ENCODE measurements at places on chromosomes 11 and 22. TPM values are rescaled to one million over a fixed set of nuclear protein-coding genes. Genes with fewer than 3 reads are reported as not detected.

- DNase-seq, result no peak
Measured at GRCh38 chr22:45878051-45878781, 98.7 kb downstream of the WNT7B start.

GRCh38 chr11:67062526-67063373 lies 6.1 kb downstream of the RHOD start:
- no peak for DNase-seq

GRCh38 chr22:21045585-21046294 lies at the start of gene LRRC74B:
LRRC74B (plus strand) TSS chr22:21045946; CDS start chr22:21045987, 41 bp downstream.
- DNase-seq, result peak; percentile 96

The OR8D4 gene
- not detected for total RNA-seq

DNA sequence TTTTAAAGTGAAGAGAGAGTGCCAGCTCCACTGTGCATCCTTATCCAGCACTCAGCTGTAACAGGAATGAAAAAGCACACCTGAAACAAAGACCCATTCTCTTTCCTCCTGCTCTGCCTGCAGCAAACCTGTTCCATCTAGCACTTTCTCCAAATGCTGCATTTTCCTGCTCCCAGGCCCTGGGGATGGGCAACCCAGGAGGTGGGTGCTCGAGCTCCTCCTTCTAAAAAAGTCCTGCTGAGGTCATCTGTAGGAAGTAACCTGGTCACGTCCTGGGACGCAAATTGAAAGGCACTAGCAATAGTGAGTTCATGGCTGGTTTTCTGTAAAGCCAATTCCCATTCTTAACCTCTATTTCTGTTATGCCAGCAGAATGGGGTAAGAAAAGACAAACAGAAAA lies 173.7 kb downstream of the MAML2 start:
- DNase-seq, result no peak

The OR5P2 gene
- total RNA-seq, result not detected

GRCh38 chr11:130391711-130392110 lies 36.7 kb downstream of the ADAMTS8 start:
- no peak for DNase-seq

The GGTLC3 gene
- total RNA-seq, result not detected

DNA sequence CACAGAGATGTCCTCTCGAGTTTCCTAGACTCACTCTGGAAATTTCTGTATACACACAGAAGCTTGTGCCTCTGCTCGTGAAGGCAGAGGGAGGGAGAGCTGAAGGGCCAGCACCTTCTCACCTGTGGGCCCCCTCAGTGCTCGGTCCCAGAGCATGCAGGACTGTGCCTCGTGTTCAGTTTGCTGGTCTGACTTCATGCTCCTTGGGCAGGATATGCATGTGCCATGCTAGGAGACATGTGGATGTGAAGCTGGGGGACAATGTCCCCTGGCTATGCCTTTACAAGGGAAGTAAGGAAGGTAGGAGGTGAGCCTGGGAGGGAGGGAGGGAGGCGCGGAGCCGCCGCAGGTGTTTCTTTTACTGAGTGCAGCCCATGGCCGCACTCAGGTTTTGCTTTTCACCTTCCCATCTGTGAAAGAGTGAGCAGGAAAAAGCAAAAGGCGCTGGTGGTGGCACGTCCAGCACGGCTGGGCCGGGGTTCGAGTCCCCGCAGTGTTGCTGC lies 22.6 kb downstream of the NEAT1 start:
- peak; percentile 44 for DNase-seq

DNA sequence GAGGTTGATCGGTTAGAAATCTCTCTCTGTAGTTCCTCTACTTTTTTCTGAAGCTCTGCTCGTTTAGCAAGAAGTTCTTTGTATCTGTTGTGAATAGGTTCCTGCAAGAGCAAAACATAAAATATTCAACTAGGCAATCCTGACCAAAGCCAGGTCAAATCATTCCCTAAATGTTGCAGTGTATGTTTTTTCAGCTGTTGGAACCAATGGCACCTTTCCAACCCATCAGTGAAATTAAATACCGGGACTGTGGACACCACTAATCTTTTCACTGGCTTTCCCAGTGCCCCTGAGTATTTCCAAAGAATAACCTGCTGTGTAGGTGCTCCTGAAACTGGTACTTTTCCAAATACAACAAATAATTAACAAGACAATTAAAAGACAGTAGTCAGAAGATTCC lies 45.1 kb downstream of the CEP57 start:
- peak; percentile 89 for DNase-seq

GRCh38 chr11:102268985-102269470 lies 48.3 kb upstream of the BIRC3 start:
- DNase-seq, result no peak

- DNase-seq, result no peak
Measured at GRCh38 chr11:85414175-85414574, 213.0 kb downstream of the DLG2 start.

- DNase-seq, result no peak
Measured at GRCh38 chr11:96778272-96778671, 388.5 kb downstream of the JRKL start.

DNA sequence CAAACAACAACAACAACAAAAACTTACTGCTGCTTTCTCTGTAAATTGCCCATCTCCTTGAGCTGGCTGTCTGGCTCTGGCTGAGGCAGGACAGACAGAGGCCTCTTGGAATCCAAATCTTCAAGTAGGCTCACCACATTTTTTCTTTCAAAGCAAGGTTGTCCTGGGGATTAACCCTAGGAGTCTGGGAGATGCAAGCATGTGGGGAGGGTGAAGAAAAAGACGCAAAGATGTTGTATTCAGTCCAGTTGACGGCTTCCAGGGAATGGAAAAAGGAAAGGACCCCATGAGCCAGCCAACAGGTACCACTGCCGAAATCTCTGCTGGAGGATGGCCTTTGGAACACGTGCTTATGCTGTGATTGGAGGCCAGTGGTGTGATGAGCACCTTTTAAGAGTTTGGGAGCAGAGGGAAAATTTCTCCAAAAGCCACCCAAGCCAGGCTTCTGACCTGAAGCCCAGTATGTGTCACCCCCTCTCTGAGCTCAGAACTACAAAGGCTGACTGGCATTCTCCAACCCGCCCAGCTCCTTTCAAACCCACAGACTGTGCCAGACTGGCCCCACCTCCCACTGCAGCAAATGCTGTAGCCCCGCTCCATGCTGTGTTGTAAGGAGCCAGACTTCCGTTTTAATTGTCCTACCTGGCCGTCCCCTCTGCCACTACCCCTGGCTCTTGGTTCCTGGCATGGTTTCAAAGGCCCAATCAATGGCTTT lies 10.8 kb downstream of the BLID start:
- DNase-seq, result peak; percentile 60

The FGF19 gene
- total RNA-seq, result not detected

- DNase-seq, result peak; percentile 32
Measured at GRCh38 chr11:128714881-128715280, 21.0 kb downstream of the FLI1 start.

DNA sequence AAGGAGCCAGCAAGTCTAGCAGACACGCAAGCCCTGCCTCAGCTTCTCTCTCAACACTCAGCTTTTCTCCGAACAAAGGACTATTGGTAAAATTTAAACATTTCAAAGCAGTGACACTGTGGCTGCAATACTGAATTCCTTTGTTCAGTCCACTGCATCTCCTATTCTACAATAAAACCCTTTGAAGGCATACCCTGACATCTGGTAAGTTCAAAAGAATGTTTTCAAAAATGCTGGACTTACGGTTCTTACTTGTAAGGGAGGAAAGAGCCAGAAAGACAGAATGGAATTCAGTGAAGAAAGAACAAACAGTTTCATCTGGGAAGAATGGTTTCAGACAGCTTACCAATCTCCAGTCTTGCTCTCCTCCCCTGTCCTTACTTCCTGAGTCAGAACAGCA lies 12.7 kb upstream of the OR8K1 start:
- DNase-seq, result no peak

The FJX1 gene
- total RNA-seq, result 42.9 TPM
